ENCODE measurements at places on chromosomes 2 and 18.

- DNase-seq, result no peak
Measured at GRCh38 chr2:109633284-109633961, 19.3 kb downstream of the SOWAHC start.

DNA sequence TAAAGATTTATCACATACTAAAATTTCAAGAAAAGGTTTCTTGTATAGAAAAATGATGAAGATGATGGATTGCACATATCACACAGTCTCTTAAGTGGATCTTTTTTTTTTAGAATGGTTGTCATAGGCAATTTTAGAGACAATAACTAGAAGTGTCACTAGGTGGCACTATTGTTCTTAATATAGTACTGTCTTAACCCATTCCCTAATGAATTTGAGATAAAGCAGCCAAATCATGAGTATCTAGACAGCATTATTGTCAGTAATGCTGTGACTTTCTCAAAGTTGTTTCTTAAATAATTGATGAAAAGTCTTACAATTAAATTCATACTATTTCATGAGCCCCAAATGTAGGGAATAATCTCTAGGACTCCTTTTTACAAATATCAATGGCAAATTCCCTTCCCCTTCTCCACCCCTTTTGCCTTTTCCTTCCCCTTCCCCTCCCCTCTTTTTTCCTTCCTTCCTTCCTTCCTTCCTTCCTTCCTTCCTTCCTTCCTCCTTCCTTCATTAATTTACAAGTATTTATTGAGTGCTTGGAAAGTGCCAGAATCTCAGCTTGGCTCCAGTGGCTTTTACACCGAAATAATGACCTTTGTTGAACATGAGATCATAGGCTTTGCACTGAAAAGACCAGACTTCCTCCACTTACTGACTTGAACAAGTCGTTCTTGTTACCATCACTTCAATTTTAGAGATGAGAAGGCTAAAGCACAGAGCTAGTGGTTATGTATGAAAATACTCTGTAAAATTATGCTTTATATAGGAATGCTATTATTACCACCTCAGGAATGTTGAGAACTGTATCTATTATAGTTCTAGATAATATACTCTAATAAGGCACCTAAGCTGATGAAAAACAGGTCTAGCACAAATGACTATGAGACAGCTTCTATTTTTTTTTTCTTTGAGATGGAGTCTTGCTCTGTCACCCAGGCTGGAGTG, 19.8 kb downstream of the MYL12B start:
- DNase-seq, result peak; percentile 89

- no peak for DNase-seq
Measured at GRCh38 chr2:103669531-103669930, 907.7 kb downstream of the TMEM182 start.

DNA sequence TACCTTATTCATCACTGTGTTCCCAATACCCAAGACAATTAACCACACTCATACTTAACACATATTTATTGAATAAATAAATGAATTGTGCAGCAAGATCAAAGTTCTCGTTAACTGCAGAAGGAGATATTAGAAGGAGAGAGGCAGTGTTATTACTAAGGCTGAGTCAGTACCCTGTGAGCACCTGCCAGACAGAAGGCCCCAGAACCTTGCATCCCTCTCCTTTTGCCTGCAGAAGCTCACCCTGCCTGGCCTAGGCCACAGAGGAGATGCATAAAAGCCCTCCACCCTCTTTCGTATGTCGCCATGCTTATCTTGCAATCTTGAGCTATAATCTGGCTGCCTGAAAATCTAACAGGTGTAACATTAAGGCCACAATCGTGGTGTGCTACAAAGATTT, 20.5 kb upstream of the RNF149 start:
- DNase-seq, result no peak

DNA sequence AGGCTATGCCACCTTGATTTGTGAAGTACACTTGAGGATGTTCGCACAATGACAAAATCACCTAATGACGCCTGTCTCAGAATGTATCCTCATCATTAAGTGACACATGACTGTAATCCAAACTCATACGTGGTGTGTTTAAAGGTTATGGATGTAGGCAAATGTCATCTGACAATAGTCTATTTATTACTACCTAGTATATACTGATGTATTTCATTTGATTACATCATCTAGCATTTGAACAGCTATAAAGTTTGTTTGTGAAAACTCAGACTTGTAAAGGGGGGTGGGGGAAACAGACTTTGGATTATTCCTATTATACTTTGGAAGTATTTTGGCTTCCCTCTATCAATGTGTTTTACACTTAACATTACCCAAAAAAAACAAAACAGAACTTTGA, 129.9 kb downstream of the TANC1 start:
- DNase-seq, result no peak

- DNase-seq, result no peak
Measured at GRCh38 chr2:152334701-152335015, 316 bp upstream of the FMNL2 start.

DNA sequence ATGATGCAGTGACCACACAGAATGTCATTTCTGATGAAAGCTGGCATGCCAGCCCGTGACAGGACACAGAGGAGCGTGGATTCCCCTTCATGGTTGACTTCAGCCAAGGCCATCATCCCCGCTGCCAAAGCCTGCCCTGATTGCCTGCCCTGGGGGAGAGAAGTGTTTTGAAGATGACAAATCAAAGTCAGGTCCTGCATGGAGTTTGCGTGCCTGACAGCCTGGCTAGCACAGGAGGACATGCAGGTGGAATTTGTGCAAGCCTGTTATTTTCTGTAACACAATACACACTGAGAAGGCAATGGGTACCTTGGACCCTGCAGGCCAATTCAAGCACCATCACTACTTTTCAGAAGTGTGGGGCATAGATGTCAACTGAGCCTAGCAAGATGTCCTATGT, 5.4 kb upstream of the IL1R2 start:
- DNase-seq, result no peak

Data from NAMALWA (cell line).